ENCODE measurements at places on chromosomes 6 and 20.

GRCh38 chr6:36241728-36242127 lies 28.1 kb upstream of the PNPLA1 start:
- DNase-seq = no peak
- H3K27ac ChIP-seq = no peak overlapping the region
- H3K36me3 ChIP-seq = no peaks in the 10 kb centered on the region
- peaks cover 13% of the 10 kb centered on the region for H3K4me1 ChIP-seq
- H3K4me3 ChIP-seq = no peak overlapping the region

DNA sequence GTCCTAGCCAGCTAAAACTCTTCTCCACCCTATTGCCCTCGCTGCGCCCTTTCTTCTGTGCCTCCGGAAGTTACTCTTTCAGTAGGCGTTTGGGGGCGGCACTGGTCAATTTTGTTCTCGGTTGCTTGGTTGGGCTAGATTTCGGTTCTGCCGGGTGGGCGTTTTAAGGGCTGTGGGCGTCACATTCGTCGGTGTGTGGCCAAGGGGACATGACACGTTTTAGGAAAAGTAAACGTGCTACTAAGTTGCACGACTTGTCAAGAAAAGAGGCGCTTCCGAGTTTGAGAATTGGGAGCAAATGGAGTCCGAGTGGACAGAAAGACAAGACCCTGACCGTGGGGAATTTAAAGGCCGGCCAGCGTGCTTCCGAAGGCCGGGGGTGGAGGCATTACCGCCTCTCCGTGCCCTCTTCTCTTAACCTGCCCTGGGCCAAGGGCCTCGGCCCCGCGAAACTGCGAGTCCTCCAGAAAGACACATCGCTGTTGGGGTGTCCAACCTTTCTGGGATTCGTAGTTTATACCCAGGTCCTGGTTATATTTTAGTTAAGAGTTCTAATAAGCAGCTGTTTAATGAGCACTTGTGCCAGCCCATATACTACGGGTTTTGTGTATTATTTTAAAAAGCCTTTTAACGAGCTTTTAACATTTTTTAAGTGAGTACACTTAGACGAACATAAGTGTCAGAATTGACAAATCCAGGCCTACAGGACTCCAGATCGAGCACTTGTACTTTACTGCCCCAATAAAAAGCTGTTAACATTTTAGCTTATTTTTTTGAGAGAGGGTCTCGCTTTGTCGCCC lies 664 bp upstream of the BAG6 start:
- peaks cover 21% of the 10 kb centered on the region for H3K4me1 ChIP-seq
- H3K4me3 ChIP-seq = peak overlapping the region; percentile 55
- H3K27ac ChIP-seq = peak overlapping the region; percentile 89
- H3K27me3 ChIP-seq = no peaks in the 10 kb centered on the region

- peak; percentile 44 for DNase-seq
- peak overlapping the region; percentile 60 for H3K4me3 ChIP-seq
- peaks cover 4% of the 10 kb centered on the region for H3K36me3 ChIP-seq
- H3K27ac ChIP-seq = peak overlapping the region; percentile 85
- H3K27me3 ChIP-seq = no peaks in the 10 kb centered on the region
Measured at GRCh38 chr20:21505810-21506530, 7.9 kb downstream of the NKX2-2 start.

- H3K27me3 ChIP-seq = no peaks in the 10 kb centered on the region
- no peaks in the 10 kb centered on the region for H3K4me1 ChIP-seq
- no peak overlapping the region for H3K27ac ChIP-seq
- H3K4me3 ChIP-seq = no peak overlapping the region
Measured at GRCh38 chr6:47545223-47545622, 67.6 kb downstream of the CD2AP start.

DNA sequence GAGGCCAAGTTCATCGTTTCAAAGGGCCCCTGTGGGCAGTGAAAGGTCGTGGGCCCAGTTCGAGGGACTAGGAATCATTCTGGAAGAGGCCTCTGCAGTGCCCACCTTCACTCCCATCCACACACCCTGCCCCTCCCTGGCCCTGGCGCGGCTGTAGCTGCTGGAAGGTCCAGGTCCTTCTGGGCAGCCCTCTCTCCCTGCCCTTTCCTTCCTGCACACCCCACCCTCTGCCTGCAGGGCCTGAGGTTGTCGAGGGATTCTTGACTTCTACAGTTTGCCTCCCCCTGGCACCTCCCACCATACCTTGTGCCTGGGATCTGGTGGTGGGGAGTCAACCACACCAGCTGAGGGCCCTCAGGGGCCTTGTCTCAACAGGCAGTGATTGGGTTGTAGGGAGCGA lies 4.5 kb upstream of the MYT1 start:
- H3K27ac ChIP-seq = no peak overlapping the region
- DNase-seq = no peak
- H3K27me3 ChIP-seq = no peaks in the 10 kb centered on the region
- peaks cover 6% of the 10 kb centered on the region for H3K4me1 ChIP-seq

- DNase-seq = no peak
- H3K4me3 ChIP-seq = no peak overlapping the region
- no peaks in the 10 kb centered on the region for H3K4me1 ChIP-seq
- H3K27me3 ChIP-seq = no peaks in the 10 kb centered on the region
Measured at GRCh38 chr20:48630342-48631075, 197.3 kb downstream of the PREX1 start.

DNA sequence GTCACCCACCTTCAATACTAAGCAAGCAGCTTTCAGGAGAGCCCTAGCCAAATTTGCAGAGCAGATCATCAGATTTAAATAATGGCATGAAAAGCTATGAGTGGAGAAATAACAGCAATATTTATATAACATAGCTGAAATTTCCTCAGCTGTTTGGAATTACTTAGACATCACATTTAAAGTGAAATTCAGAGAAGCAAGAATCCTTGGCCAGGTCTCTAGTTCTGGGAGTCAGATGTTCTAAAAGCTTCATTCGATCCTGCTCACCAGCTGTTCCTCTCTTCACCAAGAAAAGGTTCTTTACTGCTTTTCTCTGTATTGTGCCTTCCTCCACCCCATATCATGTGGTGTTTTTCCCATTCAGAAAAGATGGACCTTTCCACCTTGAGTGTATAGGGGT lies 152.3 kb upstream of the JAG1 start:
- H3K27ac ChIP-seq = no peak overlapping the region
- H3K4me1 ChIP-seq = no peaks in the 10 kb centered on the region
- H3K36me3 ChIP-seq = no peaks in the 10 kb centered on the region
- no peak for DNase-seq

DNA sequence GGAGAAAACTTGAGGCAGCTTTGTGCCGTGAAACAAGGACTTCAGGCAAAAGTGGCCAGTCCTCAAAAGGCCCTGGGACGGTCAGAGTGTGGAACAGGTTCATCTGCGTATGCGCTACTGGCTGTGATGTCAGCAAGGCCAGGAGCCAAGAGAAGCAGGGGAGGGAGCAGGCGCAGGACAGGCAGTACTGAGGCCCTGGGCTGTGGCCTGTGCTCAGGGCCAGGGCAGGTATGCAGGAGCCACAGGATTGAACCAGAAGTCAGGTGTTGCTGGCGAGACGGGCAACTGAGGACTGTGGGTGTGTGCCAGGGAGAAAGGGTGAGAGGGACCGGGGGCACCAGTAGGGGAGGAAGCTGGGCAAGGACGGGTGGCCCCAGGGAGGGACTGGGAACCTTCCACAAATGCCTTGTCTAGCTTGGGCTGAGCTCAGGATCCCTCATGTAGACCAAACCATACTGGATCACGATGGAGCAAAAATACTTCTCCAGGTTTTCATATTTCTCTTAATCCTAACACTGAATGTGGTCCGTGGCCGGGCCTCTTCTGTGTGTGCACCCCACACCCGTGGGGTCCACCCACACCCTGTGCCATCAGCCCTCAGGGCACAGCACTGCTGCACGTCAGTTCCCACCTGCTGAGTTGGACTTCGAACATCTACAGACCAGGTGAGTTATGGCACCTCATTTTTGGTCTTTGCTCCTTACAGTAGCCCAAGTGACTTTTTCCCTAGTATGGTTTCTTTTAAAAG lies 46.9 kb downstream of the GINS1 start:
- H3K36me3 ChIP-seq = no peaks in the 10 kb centered on the region
- no peak overlapping the region for H3K27ac ChIP-seq
- H3K27me3 ChIP-seq = no peaks in the 10 kb centered on the region
- peaks cover 4% of the 10 kb centered on the region for H3K4me1 ChIP-seq
- DNase-seq = no peak
- H3K4me3 ChIP-seq = no peak overlapping the region

- no peaks in the 10 kb centered on the region for H3K27me3 ChIP-seq
- H3K4me3 ChIP-seq = no peak overlapping the region
- no peak for DNase-seq
- H3K4me1 ChIP-seq = no peaks in the 10 kb centered on the region
- no peaks in the 10 kb centered on the region for H3K36me3 ChIP-seq
Measured at GRCh38 chr20:18090044-18090443, 32.3 kb upstream of the OVOL2 start.

- H3K36me3 ChIP-seq = no peaks in the 10 kb centered on the region
- H3K27me3 ChIP-seq = no peaks in the 10 kb centered on the region
- DNase-seq = no peak
- H3K4me3 ChIP-seq = no peak overlapping the region
- H3K27ac ChIP-seq = no peak overlapping the region
Measured at GRCh38 chr20:32603046-32603726, 18.1 kb upstream of the NOL4L start.

DNA sequence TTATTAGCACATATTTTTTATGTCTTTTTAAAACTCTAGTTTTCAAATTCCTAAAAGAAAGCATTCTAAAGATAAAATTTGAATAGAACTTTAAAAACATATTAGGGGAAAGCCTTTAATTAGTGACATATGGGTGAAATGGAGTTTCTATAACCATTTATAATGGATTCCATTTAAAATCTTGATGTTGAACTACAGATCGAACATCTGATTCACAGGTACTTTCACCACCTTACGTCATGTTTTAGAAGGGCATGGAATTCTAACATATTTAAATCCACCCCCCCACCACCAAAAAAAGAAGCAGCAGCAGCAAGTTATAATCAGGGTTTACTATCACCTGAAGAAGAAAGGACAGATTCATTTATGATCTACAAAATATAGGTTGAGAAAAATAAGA lies 298.4 kb downstream of the SMOC2 start:
- no peak for DNase-seq
- no peaks in the 10 kb centered on the region for H3K36me3 ChIP-seq
- H3K4me1 ChIP-seq = no peaks in the 10 kb centered on the region
- no peaks in the 10 kb centered on the region for H3K27me3 ChIP-seq
- H3K4me3 ChIP-seq = no peak overlapping the region
- no peak overlapping the region for H3K27ac ChIP-seq

GRCh38 chr6:127464881-127465459 lies 5.8 kb upstream of the KIAA0408 start:
- no peak overlapping the region for H3K27ac ChIP-seq
- H3K4me3 ChIP-seq = no peak overlapping the region
- no peaks in the 10 kb centered on the region for H3K4me1 ChIP-seq
- H3K27me3 ChIP-seq = no peaks in the 10 kb centered on the region

GRCh38 chr20:33744181-33744580 lies 12.4 kb downstream of the ZNF341 start:
- H3K4me3 ChIP-seq = no peak overlapping the region
- H3K36me3 ChIP-seq = no peaks in the 10 kb centered on the region
- no peak overlapping the region for H3K27ac ChIP-seq
- no peaks in the 10 kb centered on the region for H3K27me3 ChIP-seq
- H3K4me1 ChIP-seq = no peaks in the 10 kb centered on the region

DNA sequence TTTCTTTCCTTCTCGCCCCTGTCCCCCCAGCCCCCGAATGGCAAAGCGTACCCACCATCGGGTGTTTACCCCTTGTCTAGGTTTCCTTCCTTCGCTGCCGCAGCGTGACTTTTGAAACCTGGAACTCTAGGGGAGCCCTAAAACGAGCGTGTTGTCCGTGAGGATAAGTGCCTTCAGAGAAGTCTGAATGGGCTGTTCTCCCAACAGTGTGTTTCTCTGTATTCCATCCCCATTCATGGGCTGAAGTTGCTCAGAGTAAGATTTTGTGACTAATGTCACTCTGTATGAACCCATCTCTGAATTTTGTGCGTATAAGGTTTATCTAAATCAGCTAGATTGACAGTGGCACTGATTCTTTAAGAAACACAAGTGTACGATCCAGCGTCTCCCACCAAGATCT lies 949 bp downstream of the MACROD2 start:
- H3K4me1 ChIP-seq = peaks cover 13% of the 10 kb centered on the region
- peak overlapping the region; percentile 61 for H3K4me3 ChIP-seq
- H3K27me3 ChIP-seq = no peaks in the 10 kb centered on the region

- DNase-seq = no peak
- H3K4me3 ChIP-seq = no peak overlapping the region
- no peaks in the 10 kb centered on the region for H3K4me1 ChIP-seq
- peaks cover 25% of the 10 kb centered on the region for H3K36me3 ChIP-seq
Measured at GRCh38 chr20:17636523-17637412, 45.3 kb downstream of the RRBP1 start.

DNA sequence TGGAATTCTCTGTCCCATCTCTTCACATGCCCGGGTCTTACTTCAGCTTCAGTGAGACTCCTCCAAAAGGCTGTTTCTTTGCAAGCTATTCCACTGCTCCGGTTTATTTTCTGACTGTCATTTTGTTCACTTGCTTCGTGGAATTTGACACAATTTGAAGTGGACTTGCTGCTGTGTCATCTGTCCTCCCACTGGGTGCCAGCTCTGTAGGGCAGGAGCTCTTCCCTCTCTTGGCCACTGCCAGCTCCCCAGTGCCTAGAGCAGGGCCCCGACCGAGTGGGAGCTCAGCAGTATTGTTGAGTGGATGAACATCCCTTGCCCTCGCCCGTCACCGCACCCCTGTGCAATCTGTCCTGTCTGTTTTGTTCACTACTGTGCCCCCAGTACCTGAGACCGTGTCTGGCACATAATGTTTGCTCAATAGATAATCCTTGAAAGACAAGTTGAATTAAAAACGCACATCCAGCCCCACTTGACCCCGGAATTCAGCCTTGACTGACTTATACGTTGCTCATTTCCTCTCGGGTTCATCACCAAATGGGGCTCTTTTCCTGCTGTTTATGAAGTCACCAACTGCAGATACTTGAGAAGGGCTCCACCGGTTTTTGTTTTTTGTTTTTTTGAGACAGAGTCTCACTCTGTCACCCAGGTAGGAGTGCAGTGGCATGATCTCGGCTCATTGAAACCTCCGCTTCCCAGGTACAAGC lies 170.3 kb upstream of the KCNG1 start:
- H3K4me3 ChIP-seq = no peak overlapping the region
- H3K36me3 ChIP-seq = no peaks in the 10 kb centered on the region
- H3K27me3 ChIP-seq = no peaks in the 10 kb centered on the region

GRCh38 chr6:122007339-122007738 lies 392.1 kb upstream of the HSF2 start:
- H3K4me1 ChIP-seq = no peaks in the 10 kb centered on the region
- H3K36me3 ChIP-seq = no peaks in the 10 kb centered on the region
- no peaks in the 10 kb centered on the region for H3K27me3 ChIP-seq
- no peak overlapping the region for H3K4me3 ChIP-seq

GRCh38 chr6:166379800-166380199 lies 2.9 kb downstream of the MPC1 start:
- no peaks in the 10 kb centered on the region for H3K36me3 ChIP-seq
- DNase-seq = no peak
- H3K27ac ChIP-seq = no peak overlapping the region
- peaks cover 4% of the 10 kb centered on the region for H3K4me1 ChIP-seq
- no peak overlapping the region for H3K4me3 ChIP-seq

DNA sequence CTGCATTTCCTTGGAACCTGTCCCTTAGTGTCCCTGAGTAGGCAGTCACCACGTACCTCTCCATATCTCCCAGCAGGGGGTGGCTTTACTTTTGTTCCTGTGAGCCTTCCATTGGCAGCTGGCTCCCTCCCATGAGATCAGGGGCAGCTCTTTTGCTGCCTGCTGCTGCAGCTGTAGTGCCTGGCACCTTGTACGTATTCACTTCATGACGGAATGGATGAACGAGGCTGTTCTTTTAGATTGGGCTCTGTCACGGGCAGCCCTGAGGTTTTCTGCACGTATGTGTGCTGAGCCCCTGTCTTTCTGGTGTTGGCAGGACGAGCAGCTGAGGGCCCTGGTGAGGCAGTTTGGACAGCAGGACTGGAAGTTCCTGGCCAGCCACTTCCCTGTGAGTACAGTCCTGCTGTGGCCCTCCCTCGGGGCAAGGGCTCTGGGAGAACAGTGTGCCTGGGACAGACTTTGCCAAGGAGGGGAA lies 14.6 kb downstream of the MYBL2 start:
- no peak for DNase-seq
- no peak overlapping the region for H3K4me3 ChIP-seq
- H3K36me3 ChIP-seq = peaks cover 7% of the 10 kb centered on the region
- no peak overlapping the region for H3K27ac ChIP-seq
